LHCN-M2 (cell line): ENCODE measurements at places on chromosomes 5 and 9. TPM values are rescaled to one million over a fixed set of nuclear protein-coding genes. Genes with fewer than 3 reads are reported as not detected.
A peak's percentile ranks its signal among the peaks of the same experiment; 100 is the strongest.

DNA sequence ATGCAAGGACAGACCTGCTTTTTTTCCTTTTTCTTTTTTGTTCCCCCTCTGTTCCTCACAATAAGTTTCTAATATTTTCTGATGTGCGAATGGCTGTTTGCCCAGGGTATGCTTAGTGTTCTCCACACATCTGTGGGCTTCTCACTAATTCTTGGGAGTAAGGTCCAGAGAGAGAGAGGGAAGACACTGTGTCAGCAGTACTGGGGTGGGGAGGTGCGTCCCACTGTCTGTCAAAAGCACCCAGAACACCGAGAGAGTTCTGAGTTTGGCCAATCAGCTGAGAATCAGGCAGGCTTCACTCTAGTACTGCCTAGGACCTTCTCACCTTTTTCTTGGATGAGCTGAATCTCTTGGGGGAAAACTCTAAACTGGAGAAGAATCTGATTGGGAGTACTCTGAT lies 61.8 kb downstream of the ELL2 start:
- no peak for DNase-seq

DNA sequence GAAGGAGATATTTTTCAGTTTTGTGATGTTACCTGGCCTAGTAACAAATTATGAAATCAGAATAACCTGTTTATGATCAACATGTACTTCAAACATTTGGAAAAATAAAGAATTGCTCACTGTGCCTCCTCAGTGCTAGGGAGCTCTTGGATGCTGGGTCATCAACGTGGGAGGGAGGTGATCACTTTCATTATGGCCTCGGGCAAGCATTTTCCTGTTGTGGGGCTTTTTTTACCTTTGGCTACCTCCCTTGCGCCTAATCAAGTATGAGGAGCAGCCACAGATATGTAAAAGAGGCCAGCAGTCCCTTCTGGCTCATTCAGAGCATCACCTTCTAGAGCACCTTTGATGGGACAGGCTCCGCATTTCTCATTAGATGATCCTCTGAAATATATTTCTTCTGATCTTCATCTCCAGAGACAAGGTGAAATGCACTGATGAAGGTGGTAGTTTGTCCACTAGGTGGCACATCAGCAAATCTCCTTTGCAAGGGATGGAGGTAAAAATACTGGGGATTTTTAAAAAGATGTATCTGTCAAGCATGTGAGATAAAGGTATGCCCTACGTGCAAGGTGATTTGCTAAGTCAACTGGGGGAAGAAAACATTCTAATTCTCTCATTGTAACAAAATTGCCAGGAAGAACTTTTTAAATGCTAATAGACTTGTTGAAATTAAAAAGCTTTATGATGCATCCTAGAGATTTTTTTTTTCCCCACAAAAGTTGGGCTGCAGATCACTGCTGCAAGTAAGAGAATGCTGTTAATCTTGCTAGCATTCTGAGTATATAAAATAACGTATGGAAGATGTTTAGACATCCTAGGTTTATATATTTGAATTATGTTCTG lies 218.2 kb downstream of the MAST4 start:
- DNase-seq: peak; percentile 40

Gene NIPAL4
- not detected in 2 replicates for total RNA-seq

- DNase-seq: no peak
These were observed 47.6 kb upstream of the ZFAND5 start for GRCh38 chr9:72412483-72413040.

Gene UBTD2
- total RNA-seq: 17.6 and 26.1 TPM in 2 replicates

- DNase-seq: no peak
These were observed 4.9 kb downstream of the ADAM19 start for GRCh38 chr5:157570531-157571200.

- DNase-seq: no peak
These were observed 103.7 kb upstream of the MVB12B start for GRCh38 chr9:126222835-126223431.

DNA sequence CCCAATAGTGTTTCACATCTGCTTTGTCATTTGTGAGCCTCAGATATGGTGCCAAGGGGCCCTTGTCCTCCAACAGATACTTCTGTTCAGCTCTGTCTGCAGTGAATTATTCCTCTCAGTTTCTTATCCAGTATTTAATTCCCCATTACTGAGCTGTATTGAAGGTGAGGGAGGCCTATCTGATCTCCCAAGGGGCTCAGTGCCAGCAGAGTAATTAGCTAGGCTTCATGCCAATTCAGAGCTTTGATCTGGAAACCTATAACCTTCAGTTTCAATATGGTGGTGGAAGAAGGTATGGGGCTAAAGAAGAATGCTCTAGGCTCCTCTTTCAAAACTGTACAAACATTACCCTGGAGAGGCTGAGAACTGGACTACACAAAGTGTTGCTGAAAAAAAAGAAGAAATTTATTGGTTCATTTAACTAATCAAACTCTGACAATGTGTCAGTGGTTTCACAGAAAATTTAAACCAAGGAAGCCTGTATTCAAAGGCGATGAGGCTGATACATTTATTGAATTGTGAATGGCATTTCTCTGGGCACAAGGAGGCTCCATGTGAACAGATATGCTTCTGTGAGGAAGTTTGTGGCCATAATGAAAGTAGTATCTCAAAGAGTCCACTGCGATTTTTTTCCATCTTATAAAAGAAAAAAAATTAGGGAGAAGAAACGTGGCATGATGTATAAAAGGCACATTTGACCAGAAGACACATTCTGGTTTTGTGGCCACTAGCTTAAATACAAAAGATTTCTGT lies 397.8 kb downstream of the TLE4 start:
- DNase-seq: no peak

Gene LRRC19
- total RNA-seq: not detected in 2 replicates

Gene NXNL2
- total RNA-seq: 1.7 and 2.5 TPM in 2 replicates

Gene PCDHGA2
- total RNA-seq: 0.90 and 1.1 TPM in 2 replicates

Gene EGR1
- total RNA-seq: 4.1 and 7.2 TPM in 2 replicates

GRCh38 chr5:58076483-58077257 lies 383.2 kb downstream of the PLK2 start:
- DNase-seq: no peak

GRCh38 chr9:35932735-35933134 lies 23.4 kb downstream of the SPAAR start:
- DNase-seq: no peak

DNA sequence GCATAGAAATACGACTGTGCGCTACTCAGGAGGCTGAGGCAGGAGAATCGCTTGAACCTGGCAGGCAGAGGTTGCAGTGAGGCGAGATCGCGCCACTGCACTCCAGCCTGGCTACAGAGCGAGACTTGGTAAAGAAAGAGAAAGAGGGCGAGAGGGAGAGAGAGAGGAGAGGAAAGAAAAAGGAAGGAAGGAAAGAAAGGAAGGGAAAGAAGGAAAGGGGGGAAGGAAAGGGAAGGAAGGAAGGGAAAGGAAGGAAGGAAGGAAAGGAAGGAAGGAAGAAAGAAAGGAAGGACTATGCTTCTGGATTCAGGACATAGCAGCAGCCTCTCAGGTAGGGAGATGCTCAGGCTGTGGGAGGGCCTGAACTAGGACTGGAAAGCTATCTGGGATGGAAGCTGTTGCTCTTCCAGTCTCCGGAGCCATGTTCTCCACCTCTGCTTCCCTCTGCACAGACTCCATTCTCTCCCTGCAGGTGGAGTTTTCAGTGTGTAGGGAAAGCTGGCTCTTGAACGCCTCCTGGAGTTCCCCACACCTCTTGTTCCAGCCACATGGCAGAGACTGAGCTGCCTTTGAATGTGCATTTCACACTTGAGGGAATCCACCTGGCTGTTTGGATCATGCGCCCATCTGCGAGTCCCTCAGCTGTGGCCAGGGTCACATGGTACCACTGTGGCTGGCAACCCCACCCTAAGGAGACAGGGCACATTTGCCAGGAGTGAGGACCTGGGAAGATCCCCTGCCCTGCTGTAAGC lies 9.1 kb downstream of the SWI5 start:
- DNase-seq: no peak

Gene PRLR
- 0.75 and 1.2 TPM in 2 replicates for total RNA-seq

- DNase-seq: no peak
These were observed 134.7 kb downstream of the CDH6 start for GRCh38 chr5:31328040-31328733.

DNA sequence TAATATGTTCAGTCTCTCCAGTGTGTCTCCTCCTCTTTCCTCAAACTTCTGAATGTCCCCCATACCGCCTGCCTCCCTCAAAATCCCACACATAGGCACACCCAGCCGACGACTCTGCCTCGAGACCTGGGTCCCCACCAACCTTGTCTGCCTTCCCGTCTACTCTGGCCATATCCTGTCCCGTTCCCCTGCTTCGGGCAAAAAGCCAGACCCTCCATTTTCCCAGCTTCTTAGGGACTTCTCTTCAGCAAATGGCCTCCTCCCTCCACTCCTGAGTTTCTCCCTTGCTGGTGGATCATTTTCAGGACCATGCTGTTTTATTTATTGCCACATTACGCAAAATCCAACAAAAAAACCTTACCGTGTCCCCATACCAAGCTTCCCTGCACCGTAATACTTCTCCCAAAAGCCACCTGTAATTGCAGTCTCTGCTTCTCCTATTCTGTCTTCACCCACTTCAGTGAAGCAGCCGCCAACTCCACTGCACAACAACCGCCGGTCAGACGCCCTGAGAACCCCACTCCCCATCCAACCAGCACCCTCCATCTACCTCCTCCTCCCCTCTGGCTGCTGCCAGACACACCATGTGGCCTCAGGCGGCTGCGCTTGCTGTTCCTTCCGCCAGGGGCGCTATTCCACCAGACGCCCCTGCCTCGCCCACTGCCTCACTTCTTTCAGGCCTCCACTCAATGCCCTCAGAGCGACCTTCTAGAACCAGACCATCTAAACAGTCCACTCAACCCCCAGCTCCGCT lies 117.0 kb downstream of the TRPM6 start:
- peak; percentile 9 for DNase-seq

- peak; percentile 70 for DNase-seq
These were observed 1.2 kb upstream of the GCNT4 start for GRCh38 chr5:75053304-75054133.

DNA sequence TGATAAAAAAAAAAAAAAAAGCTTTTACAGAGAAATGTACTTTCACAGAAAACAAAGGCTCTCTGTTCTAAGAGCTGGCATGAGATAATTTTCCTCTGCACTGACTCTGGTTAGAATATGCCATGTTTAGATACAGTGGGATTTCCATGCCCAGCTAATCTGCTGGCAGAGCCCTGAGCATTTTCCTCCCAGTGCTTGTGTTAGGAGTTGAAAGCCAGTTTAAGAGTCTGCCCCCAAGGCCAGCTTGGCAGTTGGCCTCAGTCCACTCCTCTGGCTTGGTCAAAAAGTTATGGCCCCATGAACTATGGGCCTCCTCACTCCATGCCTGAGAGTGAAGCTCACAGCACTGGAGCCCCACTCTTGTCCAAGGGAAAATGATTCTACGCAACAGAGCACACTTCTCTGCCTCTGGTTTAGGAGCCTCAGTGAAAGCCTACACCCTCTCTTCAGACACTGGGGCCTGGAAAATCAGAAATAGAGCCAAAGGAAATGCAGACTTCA lies 21.9 kb downstream of the MOCS2 start:
- DNase-seq: no peak

DNA sequence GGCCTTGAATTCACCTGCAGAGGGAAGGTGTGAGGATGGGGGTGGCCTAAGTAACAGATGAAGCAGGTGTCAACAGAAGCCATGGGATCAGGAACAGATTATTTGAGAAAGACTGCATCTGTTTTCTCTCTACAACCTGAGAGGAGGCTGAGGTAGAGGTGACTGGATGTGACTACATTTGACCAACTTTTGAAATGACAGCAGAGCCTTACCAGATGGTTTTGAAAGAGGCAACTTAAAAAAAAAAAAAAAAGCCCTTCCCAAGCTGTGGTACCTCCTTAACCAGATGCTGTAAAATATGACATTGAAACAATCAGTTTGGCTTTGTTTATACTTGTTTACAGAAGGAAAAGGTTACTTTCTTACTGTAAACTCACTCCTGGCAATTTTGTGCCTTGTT lies 108.6 kb downstream of the TRIO start:
- DNase-seq: no peak

DNA sequence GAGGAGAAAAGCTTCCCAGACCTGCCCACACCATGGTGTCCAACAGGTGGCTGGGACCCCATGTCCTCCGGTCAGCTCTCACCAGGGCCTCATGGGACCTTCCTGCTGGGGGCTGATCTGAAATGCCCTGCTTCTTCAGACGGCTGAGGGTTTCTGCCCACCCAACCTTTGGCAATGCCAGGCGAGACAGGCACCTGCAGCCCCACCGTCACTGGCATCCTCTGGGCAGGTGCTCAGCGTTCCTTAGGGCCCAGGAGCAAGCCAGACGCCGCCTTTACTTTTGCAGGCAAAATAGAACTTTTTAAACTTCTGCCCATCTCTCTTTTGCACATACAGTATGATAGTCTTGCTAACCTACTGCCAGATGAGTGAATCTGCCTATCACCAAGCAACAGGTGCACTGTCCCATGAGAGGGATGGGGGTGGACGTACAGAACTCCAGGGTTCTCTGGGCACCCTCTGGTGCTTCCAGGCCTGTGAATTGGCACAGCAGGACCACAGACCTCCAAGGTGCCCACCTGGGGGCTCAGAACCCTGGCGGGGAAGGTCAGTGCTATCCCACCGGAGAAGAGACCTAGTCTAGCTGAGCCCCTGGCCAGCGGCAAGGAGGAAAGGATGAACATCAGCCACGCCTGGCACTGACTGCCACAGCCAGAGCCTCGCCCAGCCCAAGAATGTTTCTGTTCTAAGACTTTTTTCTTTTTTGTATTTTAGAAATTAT lies 7.5 kb downstream of the OBP2B start:
- DNase-seq: no peak

GRCh38 chr5:61313960-61314681 lies 17.9 kb upstream of the ZSWIM6 start:
- DNase-seq: peak; percentile 99

DNA sequence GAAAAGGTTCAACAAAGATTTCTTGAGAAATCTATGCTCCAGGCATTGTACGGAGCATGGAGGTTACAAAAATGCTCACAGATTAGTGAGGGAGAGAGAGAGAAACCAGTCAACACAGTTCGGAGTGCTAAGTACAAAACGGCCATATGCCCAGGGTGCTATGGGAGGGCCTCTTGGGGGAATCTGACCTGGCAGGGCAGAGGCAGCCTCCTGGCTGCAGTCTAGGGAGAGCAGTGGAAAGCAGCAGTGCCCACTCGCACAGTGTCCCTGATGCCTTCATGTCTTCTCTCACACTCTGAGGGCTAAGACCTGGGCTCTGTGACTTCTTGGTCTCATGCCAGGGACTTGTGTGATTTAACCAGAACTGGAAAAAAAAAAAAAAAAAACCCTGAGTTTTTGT lies 29.8 kb upstream of the SMC5 start:
- peak; percentile 24 for DNase-seq

GRCh38 chr5:108836492-108836891 lies 88.8 kb downstream of the FER start:
- DNase-seq: no peak

Gene PROB1
- 6.0 and 6.2 TPM in 2 replicates for total RNA-seq

DNA sequence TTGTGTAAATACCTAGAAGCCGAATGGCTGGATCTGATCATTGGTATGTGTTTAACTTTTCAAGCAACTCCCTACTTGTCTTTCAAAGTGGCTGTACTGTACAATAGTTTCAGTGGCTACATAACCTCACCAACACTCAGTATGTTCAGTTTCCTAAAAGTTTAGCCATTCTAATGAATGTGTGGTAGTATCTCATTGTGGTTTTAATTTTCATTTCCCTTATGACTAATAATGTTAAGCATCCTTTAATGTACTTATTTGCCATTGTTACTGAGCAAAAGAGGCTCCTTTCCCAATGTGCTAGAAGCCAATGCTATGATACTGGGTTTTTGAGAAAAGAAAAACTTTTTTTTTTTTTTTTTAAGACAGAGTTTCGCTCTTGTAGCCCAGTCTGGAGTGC lies 27.8 kb upstream of the ALDOB start:
- peak; percentile 43 for DNase-seq

- DNase-seq: no peak
These were observed 154.0 kb downstream of the GDNF start for GRCh38 chr5:37685816-37686215.
